Neural progenitor cell (in vitro differentiated cells): ENCODE measurements at places on chromosomes 7 and 10. TPM values are rescaled to one million over a fixed set of nuclear protein-coding genes. Genes with fewer than 3 reads are reported as not detected.
A peak's percentile ranks its signal among the peaks of the same experiment; 100 is the strongest.

DNA sequence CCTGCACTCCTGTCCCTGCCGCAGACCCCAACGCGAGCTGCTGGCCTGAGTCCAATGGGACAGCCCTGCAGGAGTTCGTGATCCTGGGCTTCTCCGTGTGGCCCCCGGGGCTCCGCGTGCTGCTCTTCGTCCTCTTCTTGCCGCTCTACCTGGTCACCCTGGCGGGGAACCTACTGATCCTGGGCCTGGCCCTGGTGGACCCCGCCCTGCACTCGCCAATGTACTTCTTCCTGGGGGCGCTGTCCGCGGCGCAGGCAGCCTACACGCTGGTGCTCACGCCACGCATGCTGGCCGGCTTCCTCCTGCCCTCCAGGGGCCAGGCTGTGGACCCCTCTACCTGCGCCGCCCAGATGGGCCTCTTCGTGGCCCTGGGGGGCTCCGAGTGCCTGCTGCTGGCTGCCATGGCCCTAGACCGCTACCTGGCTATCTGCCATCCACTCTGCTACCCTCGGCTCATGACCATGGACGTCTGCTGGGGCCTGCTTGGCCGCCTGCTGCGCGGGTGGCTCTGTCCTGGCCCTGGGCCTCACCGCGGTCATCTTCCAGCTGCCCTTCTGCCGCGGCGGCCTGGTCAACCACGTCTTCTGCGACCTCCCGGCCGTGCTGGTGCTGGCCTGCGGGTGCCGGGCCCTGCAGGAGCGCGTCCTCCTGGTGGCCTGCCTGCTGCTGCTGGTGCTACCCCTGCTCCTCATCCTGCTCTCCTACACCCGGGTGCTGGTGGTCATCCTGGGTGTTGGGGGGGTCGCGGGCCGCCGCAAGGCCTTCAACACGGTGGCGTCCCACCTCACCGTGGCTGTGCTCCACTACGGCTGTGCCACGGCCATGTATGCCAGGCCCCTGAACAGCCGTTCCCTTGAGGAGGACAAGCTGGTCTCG, 71.7 kb downstream of the RBAK start:
- no peak for DNase-seq

- peak; percentile 51 for DNase-seq
These were observed 6.0 kb upstream of the HIPK2 start for GRCh38 chr7:139783647-139784385.

DNA sequence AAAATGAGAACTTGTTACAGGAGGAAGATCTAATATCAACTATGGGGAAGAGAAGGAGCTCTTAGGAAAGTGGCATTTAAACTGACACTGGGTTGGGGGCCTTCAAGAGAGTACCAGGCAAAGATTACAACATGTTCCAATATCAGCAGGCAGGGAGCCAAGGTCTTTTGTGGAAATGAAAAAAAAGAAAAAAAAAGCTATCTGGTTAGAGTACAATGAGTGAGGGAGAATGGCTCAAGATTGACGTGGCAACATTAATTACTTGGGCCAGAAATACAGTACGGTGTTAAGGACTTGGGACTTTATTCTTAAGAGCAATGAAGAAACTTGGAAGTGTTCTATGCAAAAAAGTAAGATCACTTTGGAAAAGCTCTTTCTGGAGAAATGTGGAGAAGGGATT, 132.3 kb upstream of the CDK1 start:
- DNase-seq, result no peak

- DNase-seq, result no peak
These were observed 19.2 kb downstream of the ABCB4 start for GRCh38 chr7:87456247-87456646.

Gene AGAP9
- total RNA-seq, result 11.5 and 12.7 TPM in 2 replicates

Gene NRG3
- total RNA-seq, result 1.9 and 3.8 TPM in 2 replicates

Gene ZNF853
- 6.2 and 8.2 TPM in 2 replicates for total RNA-seq
